ENCODE measurements at places on chromosomes 7 and 10.

GRCh38 chr7:36029311-36029710 lies 123.7 kb upstream of the EEPD1 start:
- no peak for DNase-seq

- DNase-seq = peak; percentile 46
These were observed 17.9 kb upstream of the BAIAP2L1 start for GRCh38 chr7:98418636-98419315.

DNA sequence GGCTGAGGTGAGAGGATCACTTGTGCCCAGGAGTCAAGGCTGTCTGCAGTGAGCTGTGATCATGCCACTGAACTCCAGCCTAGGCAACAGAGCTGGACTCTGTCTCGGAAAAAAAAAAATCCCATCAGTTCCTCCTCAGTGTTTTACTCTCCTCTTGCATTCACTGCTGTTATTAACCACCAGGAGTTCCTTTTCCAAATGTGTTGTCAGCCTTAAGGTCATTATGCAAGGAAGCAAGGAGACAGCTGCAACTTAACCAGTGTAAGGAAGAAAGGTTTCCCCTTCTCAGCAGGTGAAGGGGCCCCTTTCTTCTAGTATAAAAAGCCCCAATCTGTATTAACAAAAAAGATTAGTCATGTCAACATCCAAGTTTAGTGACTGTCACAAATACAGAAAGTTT lies 86.6 kb upstream of the LEP start:
- no peak for DNase-seq

DNA sequence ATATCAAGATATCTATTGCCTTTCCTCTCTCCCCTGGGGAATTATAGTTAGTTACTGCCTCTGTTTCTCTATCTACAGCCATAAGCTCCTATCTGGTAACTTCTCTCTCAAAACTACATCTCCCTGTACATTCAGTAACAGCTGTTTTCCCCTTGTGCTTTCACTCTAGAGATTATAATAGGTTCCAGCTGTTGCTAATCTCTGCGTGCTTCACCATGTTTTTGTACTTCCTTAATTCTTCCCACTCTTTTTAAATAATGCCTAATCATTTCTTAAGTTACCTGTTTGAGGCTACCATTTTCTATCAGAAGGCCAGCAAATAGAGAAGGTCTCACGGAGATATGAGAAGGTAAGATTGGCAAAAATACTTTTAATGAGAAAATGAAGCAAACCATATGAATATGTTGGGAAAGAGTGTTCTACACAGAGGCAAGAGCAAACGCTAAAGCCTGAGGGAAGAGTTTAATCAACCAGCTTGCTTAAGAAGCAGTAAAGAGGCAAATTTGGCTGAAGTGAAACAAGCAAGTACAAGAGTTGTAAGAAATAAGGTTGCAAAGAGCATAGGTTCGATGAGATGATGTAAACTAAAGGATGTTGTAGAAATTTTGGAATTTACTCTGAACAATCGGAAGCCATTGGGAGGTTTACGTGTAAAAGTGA lies 101.9 kb upstream of the HGF start:
- no peak for DNase-seq

DNA sequence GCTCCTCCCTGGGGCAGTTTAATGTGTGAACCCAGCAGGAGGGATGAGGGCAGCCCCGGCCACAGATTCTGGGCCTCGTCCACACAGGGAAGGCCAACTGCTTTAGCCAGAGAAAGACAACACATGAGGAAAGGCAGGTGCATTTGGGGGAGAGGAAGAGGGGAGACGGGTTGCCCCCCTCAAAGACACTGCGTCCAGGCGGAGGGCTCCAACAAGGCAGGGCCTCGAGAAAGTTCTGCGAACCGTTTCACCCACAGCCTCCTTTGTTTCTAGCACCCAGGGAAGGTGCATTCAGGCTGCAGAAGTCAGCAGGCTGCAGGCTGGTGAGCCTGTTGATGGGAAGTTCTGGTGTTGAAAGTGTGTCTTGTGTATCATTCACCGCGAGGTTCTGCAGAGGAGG lies 10.1 kb downstream of the FOXL3 start:
- DNase-seq = no peak

DNA sequence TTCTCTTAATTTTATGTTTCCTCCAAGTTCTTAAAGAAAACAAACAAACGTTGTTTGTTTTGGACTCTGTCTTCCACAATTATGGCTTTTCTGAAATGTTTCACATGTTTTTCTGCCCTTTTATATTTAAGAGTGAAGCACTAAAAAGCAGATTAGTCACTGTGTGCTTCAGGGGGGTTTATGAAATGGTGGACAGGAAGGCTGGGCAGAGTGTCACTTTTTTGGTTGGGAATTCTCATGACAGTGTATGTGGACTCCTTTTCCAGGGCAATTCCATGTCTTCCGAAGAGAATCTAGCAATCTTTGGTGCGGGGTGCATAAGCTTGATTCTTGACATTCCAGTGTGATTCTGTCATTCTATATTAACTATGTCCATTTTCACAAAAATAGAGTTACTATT lies 669.4 kb downstream of the PARD3 start:
- DNase-seq = no peak

GRCh38 chr10:25455980-25456567 lies 281.3 kb downstream of the GPR158 start:
- DNase-seq = no peak

- DNase-seq = no peak
These were observed 986.9 kb downstream of the TYW1 start for GRCh38 chr7:67983486-67983885.

GRCh38 chr7:29256693-29257002 lies 62.1 kb downstream of the CHN2 start:
- DNase-seq = no peak

DNA sequence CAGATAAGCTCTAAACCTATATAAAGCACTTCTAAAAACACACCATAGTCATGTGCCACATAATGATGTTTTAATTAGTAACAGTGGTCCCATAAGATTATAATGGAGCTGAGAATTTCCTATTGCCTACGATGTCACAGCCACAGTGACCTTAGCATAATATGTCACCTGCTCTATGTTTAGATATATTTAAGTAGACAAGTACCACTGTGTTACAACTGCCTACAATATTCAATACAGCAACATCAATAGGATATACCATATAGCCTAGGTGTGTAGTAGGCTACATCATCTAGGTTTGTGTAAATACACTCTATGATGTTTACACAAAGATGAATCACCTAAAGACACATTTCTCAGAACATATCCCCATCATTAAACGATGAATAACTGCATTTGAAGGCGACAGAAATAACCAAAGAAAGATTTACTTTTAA lies 24.5 kb downstream of the GPR22 start:
- DNase-seq = no peak

DNA sequence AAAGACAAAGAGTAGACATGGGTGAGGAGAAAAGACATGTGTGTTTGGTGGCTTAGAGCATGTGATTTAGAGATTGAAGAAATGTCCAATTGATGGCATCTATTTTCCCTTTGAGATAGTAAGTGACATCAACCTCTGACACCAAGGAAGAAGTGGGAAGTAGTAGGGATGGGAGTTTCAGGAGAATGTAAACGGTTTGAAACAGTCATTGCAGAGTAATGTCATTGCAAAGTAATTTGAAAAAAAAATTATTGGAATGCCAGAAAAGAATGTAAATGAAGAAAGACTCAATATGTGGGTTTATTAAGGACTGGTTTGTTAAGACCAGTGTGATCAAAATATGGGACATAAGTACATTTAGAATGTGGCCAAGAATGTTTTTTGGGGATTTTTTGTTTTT lies 26.6 kb downstream of the GNG11 start:
- DNase-seq = no peak

DNA sequence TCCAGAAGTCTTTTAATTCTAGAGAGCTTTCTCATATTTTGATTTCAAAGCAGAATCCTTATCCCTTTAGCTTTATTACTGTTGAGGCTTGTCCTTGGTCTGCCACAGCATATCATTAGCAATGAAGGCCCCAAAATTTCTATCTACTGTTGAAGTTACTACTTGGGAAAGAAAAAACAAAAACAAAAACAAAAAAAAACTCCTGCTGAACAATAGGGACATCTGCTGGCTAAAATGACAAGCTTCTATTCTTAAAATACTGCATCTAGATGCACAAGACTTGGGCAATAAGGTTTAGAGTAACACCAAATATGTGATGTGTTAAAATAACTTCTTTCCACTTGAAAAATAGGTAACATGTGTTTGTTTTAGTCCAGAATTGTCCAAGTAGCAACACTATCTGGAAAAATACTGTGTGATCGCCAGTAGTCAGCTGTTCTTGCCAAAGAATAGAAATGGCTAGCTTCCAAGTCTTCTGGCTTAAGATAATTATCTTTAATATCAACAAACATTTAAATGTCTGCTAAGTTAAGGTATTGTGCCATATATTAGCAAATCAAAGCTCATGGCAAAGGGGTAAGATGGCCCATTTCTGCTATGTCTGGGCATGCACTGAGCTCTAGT lies 3.8 kb upstream of the DMTF1 start:
- peak; percentile 17 for DNase-seq

- no peak for DNase-seq
These were observed 50.9 kb downstream of the PDZD8 start for GRCh38 chr10:117324367-117324766.

Data from activated CD4-positive, alpha-beta T cell treated with anti-CD3 and anti-CD28 coated beads, Interleukin-2, Interleukin-6, amounts not matched to agents 100 ng/mL and 50 ng/mL, durations not matched to agents 16 hours and 8 hours (primary cell).